ENCODE measurements at places on chromosomes 13 and 19. TPM values are rescaled to one million over a fixed set of nuclear protein-coding genes. Genes with fewer than 3 reads are reported as not detected.

GRCh38 chr13:109881961-109882558 lies 95.7 kb upstream of the IRS2 start:
- H3K4me1 ChIP-seq = no peaks in the 10 kb centered on the region
- DNase-seq = no peak
- no peaks in the 10 kb centered on the region for H3K27me3 ChIP-seq
- H3K36me3 ChIP-seq = no peaks in the 10 kb centered on the region
- H3K4me3 ChIP-seq = no peak overlapping the region

DNA sequence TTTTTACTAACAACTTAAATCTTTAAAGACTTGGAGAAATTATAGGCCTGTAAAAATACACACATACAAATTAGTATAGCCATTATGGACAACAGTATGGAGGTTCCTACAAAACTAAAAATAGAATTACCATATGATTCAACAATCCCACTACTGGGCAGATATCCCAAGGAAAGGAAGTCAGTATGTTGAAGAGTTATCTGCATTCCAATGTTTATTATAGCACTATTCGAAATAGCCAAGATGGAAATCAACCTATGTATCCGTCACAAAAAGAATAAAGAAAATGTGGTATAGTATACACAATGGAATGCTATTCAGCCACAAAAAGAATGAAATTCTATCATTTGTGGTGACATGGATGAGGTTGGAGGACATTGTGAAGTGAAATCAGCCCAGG lies 37.2 kb downstream of the SLITRK1 start:
- no peaks in the 10 kb centered on the region for H3K4me1 ChIP-seq
- H3K4me3 ChIP-seq = no peak overlapping the region
- H3K27ac ChIP-seq = no peak overlapping the region

GRCh38 chr13:94480672-94481145 lies 1.2 kb upstream of the DCT start:
- no peak overlapping the region for H3K27ac ChIP-seq
- H3K36me3 ChIP-seq = no peaks in the 10 kb centered on the region
- H3K4me3 ChIP-seq = no peak overlapping the region
- no peaks in the 10 kb centered on the region for H3K4me1 ChIP-seq
- DNase-seq = no peak
- H3K27me3 ChIP-seq = no peaks in the 10 kb centered on the region

DNA sequence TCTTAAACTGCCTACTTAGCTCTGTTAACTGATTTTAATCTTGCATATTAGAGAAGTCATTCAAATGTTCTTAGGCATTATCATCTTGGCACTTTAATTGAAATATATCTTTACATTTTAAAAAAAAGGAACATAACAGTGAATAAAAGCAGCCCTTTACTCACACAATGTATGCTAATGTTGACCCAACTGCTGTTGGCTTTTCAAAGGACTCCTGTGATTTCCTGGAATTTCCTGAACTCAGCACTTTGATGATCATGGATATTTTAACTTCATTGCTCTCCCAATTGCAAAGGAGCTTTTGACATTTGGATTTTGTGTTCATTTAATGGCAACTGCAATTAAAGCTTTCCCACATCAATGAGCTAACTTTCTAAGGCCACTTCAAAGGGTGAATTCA lies 1230.3 kb downstream of the DIAPH3 start:
- no peak for DNase-seq
- H3K27me3 ChIP-seq = no peaks in the 10 kb centered on the region
- H3K27ac ChIP-seq = no peak overlapping the region
- H3K4me1 ChIP-seq = no peaks in the 10 kb centered on the region
- H3K36me3 ChIP-seq = no peaks in the 10 kb centered on the region
- H3K4me3 ChIP-seq = no peak overlapping the region

The ELSPBP1 gene
- not detected for total RNA-seq

All from colonic mucosa (tissue), 4 donors.